ENCODE measurements at places on chromosomes 4 and X. TPM values are rescaled to one million over a fixed set of nuclear protein-coding genes. Genes with fewer than 3 reads are reported as not detected.

GRCh38 chr4:89222170-89222569 is 85.4 kb downstream of the GPRIN3 start:
- no peaks in the 10 kb centered on the region for H3K36me3 ChIP-seq
- H3K4me1 ChIP-seq = peaks cover 4% of the 10 kb centered on the region
- no peak overlapping the region for H3K4me3 ChIP-seq
- peaks cover 9% of the 10 kb centered on the region for H3K27me3 ChIP-seq
- DNase-seq = no peak

DNA sequence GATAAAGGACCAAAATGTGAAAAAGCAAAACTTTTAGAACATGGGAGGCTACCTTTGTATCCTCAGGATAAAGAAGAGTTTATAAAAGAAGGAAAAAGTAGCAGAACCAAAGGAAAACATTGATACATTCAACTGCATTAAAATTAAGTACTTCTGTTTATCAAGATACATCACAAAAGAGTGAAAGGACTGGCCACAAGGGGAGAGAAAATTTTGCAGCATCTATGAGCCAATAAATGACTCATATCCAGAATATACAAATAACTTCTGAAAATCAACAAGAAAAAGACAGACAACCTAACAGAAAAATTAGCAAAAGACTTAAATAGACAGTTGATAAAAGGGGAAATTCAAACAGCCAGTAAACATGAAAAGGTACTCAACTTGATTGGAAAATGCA is 177.1 kb downstream of the RBMX2 start:
- DNase-seq = no peak
- H3K27ac ChIP-seq = no peak overlapping the region
- H3K27me3 ChIP-seq = no peaks in the 10 kb centered on the region
- H3K36me3 ChIP-seq = no peaks in the 10 kb centered on the region
- H3K4me3 ChIP-seq = no peak overlapping the region

GRCh38 chr4:133865612-133866327 is 335.8 kb downstream of the PABPC4L start:
- H3K36me3 ChIP-seq = no peaks in the 10 kb centered on the region
- peaks cover 17% of the 10 kb centered on the region for H3K4me1 ChIP-seq
- H3K4me3 ChIP-seq = no peak overlapping the region
- no peaks in the 10 kb centered on the region for H3K27me3 ChIP-seq

DNA sequence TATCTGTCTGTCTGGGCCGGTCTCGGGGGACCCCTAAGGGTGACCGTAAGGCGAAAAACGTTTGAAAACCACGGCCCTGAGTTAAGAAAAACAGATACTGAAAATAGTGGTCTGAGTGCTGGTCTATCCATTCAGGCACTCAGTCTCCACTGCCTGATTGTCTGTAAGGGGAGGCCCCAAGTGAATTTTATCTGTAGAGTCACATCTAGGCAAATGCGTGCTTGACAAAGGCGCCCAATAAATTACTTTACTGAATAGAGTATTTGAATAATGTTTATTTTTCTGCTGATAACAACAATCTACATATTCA is 465 bp downstream of the HNRNPH2 start:
- 0 out of 2 replicates have a peak, but pooled peaks cover 23% of the 10 kb centered on the region for H3K4me1 ChIP-seq
- H3K4me3 ChIP-seq = peak overlapping the region; percentile 93
- peak overlapping the region; percentile 98 for H3K27ac ChIP-seq
- DNase-seq = no peak
- H3K36me3 ChIP-seq = no peaks in the 10 kb centered on the region

DNA sequence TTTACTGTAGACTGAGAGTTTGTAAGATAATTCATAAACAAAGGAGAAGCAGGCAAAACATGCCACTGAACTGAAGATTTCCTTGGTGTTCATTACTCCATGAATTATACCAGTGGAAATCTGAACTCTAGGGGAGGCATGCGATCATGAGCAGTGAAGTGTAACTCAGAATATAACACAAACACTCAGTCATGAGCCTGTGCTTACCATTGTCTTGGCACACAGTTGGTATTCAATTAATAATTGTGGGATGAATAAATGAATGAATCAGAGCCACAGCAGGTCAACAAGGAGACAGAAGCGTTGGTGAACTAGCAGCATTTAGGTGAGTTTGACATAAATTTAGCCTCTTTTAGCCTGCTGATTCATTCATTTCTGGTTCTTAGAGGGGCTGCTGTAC is 263.5 kb upstream of the DKK2 start:
- peak; percentile 60 for DNase-seq
- no peak overlapping the region for H3K27ac ChIP-seq
- H3K27me3 ChIP-seq = no peaks in the 10 kb centered on the region
- H3K36me3 ChIP-seq = no peaks in the 10 kb centered on the region

GRCh38 chr4:150641612-150642011 is 59.7 kb downstream of the MAB21L2 start:
- no peaks in the 10 kb centered on the region for H3K27me3 ChIP-seq
- no peaks in the 10 kb centered on the region for H3K36me3 ChIP-seq
- no peaks in the 10 kb centered on the region for H3K4me1 ChIP-seq
- no peak overlapping the region for H3K4me3 ChIP-seq
- no peak for DNase-seq
- H3K27ac ChIP-seq = no peak overlapping the region

- no peak overlapping the region for H3K4me3 ChIP-seq
- H3K36me3 ChIP-seq = no peaks in the 10 kb centered on the region
- H3K27ac ChIP-seq = no peak overlapping the region
- H3K4me1 ChIP-seq = no peaks in the 10 kb centered on the region
- no peak for DNase-seq
Measured at GRCh38 chr4:126560794-126561193, 1072.0 kb upstream of the INTU start.

DNA sequence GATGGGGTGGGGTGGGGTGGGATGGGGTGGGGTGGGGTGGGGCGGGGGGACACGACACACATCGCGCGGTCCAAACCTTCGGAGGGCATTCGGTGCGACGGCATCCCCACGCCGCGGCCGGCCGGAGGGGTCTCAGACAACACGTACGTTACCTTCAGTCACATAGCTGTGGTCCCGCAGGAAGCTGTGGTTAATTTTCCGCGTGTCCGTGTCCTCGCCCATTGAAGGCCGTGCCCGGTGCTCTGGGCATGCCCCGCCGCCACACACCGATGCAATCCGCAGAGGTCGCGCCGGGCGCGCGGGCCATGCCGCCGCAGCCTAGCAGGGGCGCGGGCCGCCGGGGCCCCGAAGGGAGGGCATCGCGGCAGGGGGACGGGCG is 417 bp downstream of the PPP2R2C start:
- no peak overlapping the region for H3K27ac ChIP-seq
- no peak for DNase-seq
- no peak overlapping the region for H3K4me3 ChIP-seq
- H3K27me3 ChIP-seq = peaks cover 54% of the 10 kb centered on the region
- H3K36me3 ChIP-seq = no peaks in the 10 kb centered on the region
- H3K4me1 ChIP-seq = no peaks in the 10 kb centered on the region

- H3K36me3 ChIP-seq = no peaks in the 10 kb centered on the region
- H3K27ac ChIP-seq = no peak overlapping the region
- DNase-seq = no peak
- no peaks in the 10 kb centered on the region for H3K4me1 ChIP-seq
- H3K4me3 ChIP-seq = no peak overlapping the region
- H3K27me3 ChIP-seq = peaks cover 59% of the 10 kb centered on the region
Measured at GRCh38 chr4:1531683-1532548, 125.7 kb upstream of the NKX1-1 start.

- no peaks in the 10 kb centered on the region for H3K27me3 ChIP-seq
- no peak overlapping the region for H3K27ac ChIP-seq
- no peaks in the 10 kb centered on the region for H3K36me3 ChIP-seq
- no peak overlapping the region for H3K4me3 ChIP-seq
Measured at GRCh38 chrX:36856849-36857248, 151.3 kb upstream of the FAM47C start.

- no peaks in the 10 kb centered on the region for H3K36me3 ChIP-seq
- no peak overlapping the region for H3K4me3 ChIP-seq
- H3K27ac ChIP-seq = no peak overlapping the region
- H3K4me1 ChIP-seq = no peaks in the 10 kb centered on the region
Measured at GRCh38 chrX:153610836-153611213, 11.9 kb upstream of the CCNQ start.

- no peaks in the 10 kb centered on the region for H3K27me3 ChIP-seq
- no peak overlapping the region for H3K27ac ChIP-seq
- no peak overlapping the region for H3K4me3 ChIP-seq
- peak; percentile 1 for DNase-seq
- H3K36me3 ChIP-seq = no peaks in the 10 kb centered on the region
Measured at GRCh38 chrX:106973433-106974149, 26.4 kb downstream of the MORC4 start.

DNA sequence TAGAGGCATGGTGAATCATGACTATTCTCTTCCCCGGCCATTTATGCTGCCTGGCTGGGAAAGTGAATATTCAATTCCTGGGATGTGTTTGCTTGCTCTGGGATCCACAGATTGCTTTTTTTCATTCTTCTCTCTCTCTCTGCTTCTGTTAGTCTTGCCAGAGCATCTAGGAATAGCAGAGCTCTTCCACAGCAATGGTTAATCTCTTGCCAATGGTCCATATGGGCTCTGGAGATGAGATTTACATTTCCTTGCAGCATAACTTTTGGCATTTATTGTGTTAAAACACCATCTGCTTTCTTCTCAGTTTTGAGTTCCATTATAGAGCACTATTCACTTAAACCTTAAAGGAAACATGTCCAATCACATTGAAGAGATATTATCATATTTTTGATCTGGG is 59.2 kb upstream of the GUCY1A1 start:
- H3K4me3 ChIP-seq = no peak overlapping the region
- H3K27me3 ChIP-seq = no peaks in the 10 kb centered on the region
- DNase-seq = no peak
- no peak overlapping the region for H3K27ac ChIP-seq
- H3K4me1 ChIP-seq = peaks cover 14% of the 10 kb centered on the region

DNA sequence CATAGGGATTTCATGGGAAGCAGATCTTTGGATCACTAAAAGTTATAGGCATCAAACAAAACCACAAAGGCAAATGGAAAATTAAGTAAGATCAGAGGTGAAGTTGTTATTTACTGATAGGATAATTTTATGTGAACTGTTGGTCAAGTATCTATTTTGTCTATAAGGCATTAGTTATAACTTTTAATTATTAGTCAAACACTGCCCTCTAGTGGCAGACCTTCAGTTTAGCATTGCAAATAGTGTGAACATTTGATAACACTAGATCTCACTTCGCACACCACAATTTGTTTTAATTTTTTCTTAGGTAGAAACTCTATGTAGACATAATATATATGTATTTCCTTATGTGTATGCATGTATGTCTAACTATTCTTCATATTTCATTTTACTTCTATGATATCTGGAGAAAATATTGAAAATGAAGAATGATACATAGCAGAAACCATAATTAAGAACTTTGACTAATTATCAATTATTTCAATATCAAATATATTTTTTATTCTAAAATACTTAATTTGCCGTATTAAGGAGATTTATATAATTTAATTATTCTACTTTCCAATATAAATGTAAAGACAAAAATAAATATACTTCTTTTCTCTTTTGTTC is 214.5 kb upstream of the TACR3 start:
- DNase-seq = peak; percentile 59
- H3K36me3 ChIP-seq = no peaks in the 10 kb centered on the region
- H3K4me1 ChIP-seq = no peaks in the 10 kb centered on the region

DNA sequence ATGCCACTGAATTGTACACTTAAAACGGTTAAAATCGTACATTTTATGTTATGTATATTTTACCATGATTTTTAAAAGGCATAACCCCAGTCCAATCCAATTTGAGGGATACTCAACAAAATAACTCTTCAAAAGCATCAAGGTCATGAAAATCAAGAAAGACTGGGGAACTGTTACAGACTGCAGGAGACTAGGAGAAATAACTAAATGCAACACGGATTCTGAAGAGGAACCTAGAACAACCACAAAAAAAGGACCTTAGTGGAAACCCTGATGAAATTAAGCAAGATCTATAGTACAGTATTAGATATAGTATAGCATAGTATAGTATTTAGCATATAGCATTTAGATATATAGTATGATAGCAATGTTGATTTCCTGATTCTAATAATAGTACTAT is 26.8 kb downstream of the SH3KBP1 start:
- no peaks in the 10 kb centered on the region for H3K36me3 ChIP-seq
- H3K4me3 ChIP-seq = no peak overlapping the region
- no peak overlapping the region for H3K27ac ChIP-seq
- no peak for DNase-seq
- no peaks in the 10 kb centered on the region for H3K27me3 ChIP-seq

DNA sequence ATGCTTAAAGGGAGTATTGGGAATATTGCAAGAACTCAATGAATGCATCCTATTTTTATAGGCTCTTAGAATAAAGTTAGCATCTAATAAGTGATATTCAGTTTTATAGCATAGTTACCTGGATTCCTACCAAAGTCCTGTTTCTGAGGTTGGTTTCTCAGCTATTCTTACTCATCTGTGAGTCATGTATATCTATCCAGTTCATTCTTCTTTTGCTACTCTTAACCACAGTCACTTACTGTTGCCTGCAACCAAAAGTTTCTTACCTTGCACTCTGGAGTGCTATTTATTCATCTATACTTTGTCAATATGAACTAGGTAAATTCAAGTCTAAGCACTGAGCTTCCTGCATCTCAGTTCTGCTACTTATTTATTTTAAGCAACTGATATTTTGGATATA is 322.5 kb downstream of the HS3ST1 start:
- H3K27ac ChIP-seq = no peak overlapping the region
- peak; percentile 1 for DNase-seq

DNA sequence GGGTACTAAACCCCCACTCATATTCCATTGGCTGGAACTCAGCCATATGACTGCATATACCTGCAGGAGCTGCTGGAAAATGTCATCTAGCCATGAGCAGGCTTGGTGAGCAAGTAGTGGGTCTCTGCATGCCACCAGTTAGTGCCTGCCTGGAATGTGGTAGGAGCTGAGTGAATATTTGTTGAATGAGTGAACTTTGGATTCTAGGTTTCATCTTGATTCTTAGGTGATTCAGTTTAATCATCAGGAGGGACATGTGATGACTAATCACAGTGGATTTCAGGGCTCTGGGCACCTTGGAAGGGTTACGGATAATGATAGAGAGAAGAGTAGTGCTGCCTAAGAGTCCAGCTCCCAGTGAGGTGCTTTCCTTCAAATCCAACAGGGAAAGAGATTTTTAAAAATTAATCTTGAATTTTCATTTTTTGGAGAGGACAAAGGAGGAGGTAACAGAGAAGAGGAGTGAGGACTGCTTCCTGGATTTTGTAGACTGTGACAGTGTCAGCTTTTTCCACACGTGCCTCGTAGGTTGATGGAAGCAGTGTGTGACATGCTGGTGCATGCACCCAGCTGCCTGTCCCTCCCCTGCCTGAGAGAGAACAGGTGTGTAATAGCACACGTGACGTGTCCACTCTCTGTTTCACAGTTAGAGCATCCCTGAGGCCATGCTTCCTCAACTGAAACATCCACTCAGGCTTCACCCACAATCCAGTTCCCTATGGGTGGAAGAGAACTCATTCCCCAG is 30.4 kb downstream of the NHS start:
- H3K4me1 ChIP-seq = peaks cover 12% of the 10 kb centered on the region
- peak; percentile 58 for DNase-seq
- no peak overlapping the region for H3K27ac ChIP-seq
- no peaks in the 10 kb centered on the region for H3K36me3 ChIP-seq

PASD1 gene
- not detected for total RNA-seq

IGBP1 gene
- 59.1 TPM for total RNA-seq

PSAPL1 gene
- not detected for total RNA-seq

BBS12 gene
- 3.5 TPM for total RNA-seq

UCP1 gene
- total RNA-seq = not detected

ENPP6 gene
- not detected for total RNA-seq

SHISA3 gene
- total RNA-seq = not detected

MRPL1 gene
- 18.0 TPM for total RNA-seq

RNF212 gene
- 2.5 TPM for total RNA-seq

PAGE1 gene
- total RNA-seq = not detected

HSPA4L gene
- total RNA-seq = 1.3 TPM

TMEM47 gene
- 188 TPM for total RNA-seq

LUZP4 gene
- total RNA-seq = not detected

PPEF2 gene
- total RNA-seq = not detected

SASH3 gene
- total RNA-seq = not detected

CEP135 gene
- 3.2 TPM for total RNA-seq

CXXC4 gene
- not detected for total RNA-seq

PRSS12 gene
- total RNA-seq = 30.0 TPM

ZMAT1 gene
- not detected for total RNA-seq
